HT1080 (cell line): ENCODE measurements at places on chromosomes 1 and 21. TPM values are rescaled to one million over a fixed set of nuclear protein-coding genes. Genes with fewer than 3 reads are reported as not detected.
A peak's percentile ranks its signal among the peaks of the same experiment; 100 is the strongest.

The PDC gene
- not detected in 2 replicates for total RNA-seq

The SELP gene
- not detected in 2 replicates for total RNA-seq

The OR14K1 gene
- total RNA-seq = not detected in 2 replicates

The C1orf53 gene
- 10.1 and 10.9 TPM in 2 replicates for total RNA-seq

The MYOG gene
- not detected in 2 replicates for total RNA-seq

The GREM2 gene
- total RNA-seq = not detected in 2 replicates

- DNase-seq = peak; percentile 70
Observed at GRCh38 chr1:29708381-29708780, 472.1 kb downstream of the PTPRU start.

DNA sequence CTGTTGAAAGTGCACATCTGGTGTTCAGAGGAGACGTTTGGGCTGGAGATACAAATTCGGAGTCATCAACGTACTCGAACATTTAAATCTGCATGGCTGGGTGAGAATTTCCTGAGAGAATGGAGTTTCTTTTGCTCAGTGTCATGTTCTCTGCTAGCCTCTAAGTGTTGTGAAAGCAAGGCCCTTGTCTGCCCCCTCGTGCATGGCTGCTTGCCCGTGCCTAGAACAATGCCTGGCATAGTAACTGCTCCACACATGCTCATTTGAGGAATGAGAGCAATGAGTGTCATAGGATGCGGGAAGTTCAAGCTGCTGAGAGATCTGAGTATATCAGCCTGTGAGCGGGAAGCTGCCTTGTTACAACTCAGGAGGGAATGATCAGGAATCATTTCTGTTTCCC is 171.1 kb upstream of the CSF3R start:
- DNase-seq = peak; percentile 68

DNA sequence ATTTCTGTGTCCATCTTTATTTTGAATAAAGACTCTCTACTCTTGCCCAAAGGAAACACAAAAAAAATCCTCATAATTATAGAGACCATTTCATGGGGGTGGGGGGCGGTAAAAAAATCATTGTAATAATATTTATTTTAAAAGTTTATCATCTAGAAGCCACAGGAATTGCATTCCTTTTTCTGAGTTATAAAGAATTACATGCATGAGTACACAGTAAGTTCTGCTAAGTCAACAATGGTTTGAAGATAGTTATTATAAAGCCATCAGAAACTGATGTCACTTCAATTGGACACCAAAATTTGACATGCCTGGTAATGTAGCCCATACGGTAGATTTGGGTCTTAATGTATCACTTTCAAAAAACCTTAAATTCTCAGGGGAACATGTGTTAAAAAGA is 478.1 kb upstream of the NR5A2 start:
- DNase-seq = no peak

DNA sequence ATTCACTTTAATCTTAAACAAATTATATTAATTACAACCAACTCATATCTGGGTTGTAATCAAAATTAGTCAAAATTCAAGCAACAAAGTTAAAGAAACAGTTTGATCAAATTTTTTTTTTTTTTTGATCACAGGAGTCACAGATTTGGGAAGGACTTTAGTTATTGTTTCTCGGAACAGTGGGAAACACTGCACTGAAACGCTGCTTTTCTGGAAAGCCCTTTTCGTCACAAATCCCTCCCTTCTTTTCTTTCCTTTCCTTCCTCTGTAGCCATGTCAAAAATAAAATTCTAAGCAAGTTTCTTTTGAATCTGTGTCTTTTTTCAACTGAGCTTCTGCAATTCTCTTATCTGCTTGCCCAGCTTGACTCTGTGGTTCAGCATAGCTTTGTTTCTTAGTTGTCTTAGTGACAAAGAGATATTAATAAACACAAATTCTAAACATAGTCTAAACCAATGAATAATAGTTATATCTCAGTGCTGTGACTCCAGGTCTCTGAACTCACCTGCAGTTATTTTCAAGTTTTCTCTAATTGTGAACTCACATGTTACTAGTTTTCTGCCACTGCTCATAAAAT is 53.8 kb downstream of the PTGS2 start:
- DNase-seq = no peak

GRCh38 chr21:39118061-39118460 is 65.2 kb downstream of the PSMG1 start:
- DNase-seq = no peak

- DNase-seq = no peak
Observed at GRCh38 chr1:7383671-7384520, 387.2 kb upstream of the VAMP3 start.

DNA sequence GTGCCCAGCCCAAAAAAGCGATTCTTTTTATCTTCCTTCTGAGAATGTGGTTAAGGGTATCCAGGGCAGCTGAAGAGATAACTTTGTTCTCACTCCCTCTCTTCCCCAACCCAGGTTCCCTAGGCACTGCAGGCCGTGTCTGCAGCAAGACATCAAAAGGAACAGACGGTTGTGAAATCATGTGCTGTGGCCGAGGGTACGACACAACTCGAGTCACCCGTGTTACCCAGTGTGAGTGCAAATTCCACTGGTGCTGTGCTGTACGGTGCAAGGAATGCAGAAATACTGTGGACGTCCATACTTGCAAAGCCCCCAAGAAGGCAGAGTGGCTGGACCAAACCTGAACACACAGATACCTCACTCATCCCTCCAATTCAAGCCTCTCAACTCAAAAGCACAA is 11.4 kb downstream of the WNT2B start:
- DNase-seq = no peak

- DNase-seq = no peak
Observed at GRCh38 chr1:10242811-10243210, 32.4 kb downstream of the KIF1B start.

DNA sequence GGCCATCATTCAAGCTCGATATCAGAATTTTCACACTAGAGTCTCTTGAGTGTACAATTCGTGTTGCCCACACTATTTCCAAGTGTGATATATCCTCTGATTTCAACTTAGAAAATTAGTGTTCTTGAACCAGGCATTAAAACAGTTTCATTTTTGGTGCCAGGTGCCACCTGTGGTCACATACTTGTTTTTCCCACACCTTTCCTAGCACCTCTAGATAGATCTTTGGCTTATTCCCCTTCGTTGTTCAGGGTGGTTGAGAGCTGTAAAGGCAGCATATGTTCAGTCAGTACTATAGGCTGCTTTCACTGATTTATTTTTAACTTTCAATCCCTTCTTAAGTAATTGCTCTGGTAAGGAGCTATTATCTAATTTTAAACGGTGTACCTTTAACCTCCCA is 131.1 kb downstream of the NEK7 start:
- DNase-seq = no peak

- peak; percentile 75 for DNase-seq
Observed at GRCh38 chr21:45439161-45439872, 34.4 kb downstream of the COL18A1 start.
